ENCODE measurements at places on chromosomes 7 and 10.

DNA sequence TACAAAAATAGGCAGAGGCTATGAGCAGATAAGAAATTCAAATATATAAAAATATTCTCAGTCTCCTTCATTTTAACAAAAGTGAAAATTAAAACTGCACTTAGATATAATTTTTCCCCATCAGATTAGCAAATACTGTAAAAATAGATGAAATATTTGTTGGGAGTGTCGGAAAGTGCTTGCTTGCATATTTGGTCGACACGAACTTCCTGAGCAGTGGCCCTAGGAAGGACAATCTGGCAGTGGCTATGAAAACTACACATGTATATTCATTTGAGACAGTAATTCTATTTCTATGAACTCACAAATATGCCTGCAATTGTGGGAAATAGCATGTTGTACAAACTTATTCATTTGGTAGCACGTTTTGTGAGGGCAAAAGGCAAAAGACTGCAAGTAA, 81.4 kb downstream of the GOLGA7B start:
- no peak for DNase-seq

DNA sequence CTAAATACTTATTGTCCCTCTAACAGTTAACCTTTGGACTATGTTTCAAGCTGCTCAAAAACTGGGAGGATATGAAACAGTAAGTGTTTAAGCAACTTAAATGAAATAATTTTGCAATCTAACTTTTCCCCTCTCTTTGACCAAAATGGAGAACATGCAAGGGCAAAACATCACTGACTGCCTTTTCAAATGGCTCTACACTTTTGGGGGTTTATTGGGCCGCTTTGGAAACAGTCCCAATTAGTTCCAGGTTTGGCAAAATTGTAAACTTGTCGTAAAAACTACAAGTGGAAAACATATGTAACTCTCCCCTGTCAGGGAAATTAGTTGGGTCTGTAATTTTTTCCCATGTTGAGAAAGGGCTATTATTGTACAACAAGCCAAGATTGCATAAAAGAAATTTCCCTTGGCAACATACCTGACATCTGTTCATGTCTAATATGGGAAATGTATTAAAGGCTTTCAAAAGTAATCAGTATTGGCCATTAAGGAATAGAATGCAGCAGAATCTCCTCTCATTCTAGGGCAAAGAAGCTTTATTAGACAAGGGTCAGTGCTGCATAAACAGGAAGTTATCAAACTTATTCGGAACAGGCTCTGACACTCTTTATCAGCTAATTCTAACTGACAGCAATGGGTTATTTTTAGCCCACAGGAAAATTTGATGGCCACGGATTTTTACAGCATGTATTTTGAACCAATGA, 157.9 kb downstream of the ARID5B start:
- no peak for DNase-seq

- peak; percentile 91 for DNase-seq
These were observed at the start of gene ZNF680 for GRCh38 chr7:64562626-64563278. Gene ZNF680, minus strand, starts transcription at chr7:64563071. Its CDS starts 117 bp downstream, at chr7:64562954.

GRCh38 chr7:133300088-133300487, 47.2 kb downstream of the EXOC4 start:
- no peak for DNase-seq

GRCh38 chr10:14875941-14876340, 2.7 kb upstream of the SUV39H2 start:
- DNase-seq, result no peak

DNA sequence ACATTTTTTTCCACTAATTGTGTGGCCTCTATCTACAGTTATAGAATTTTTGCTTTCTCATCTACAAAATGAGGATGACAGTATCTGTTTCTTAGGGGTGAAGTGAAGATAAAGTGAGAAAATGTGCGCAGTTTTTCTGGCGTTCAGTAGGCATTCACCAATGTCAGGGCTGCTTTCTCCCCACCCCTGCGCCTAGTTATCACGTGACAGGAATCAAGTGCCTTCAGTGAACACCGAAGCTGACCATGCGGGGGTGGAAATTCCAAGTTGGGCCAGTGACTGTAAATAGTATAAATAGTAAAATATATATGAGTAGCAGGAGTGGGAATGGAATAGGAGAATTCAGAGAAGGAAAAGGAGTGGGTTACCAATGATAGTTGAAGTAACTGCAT, 77.4 kb downstream of the TAF3 start:
- no peak for DNase-seq

DNA sequence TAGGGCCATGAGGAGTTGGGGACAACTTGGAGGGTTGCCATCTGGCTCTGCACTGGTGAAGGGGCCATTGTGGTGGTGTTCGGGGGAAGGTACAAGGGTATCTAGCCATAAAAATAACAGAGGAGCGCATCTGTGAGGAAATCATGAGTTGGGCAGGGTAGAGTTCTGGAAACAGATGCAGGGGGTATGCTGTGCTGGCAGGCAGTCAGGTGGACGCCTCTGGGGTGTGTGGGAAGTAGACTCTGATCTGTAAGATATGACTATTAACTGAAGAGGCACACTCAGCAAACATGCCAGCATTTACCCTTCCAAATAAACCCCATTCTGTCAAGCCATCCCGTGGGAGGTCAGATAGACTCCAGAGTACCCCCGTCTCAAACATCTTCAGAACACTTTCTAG, 79.8 kb downstream of the CLEC2L start:
- DNase-seq, result no peak

DNA sequence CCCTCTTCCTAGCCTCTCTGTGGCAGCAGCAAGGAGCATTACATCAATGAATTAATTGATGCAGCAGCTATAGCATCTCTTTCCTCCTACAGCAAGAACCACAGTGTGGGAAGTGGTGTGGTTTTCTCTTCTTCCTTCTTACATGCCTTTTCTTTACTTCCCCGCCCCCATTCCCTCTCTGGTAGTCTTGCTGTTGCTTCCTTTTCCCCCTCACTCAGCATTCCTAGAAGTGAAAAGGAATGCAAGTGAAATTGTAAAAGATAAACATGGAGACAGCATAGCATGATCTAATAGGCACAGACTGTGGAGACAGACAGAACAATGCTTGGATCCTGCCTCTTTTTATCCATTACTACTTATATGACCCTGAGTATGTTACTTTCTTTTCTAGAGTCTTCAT, 370.5 kb upstream of the BMPER start:
- DNase-seq, result no peak

GRCh38 chr10:84825330-84825729, 496.9 kb downstream of the CCSER2 start:
- no peak for DNase-seq

- DNase-seq, result no peak
These were observed 15.7 kb downstream of the TMEM106B start for GRCh38 chr7:12226756-12227155.

DNA sequence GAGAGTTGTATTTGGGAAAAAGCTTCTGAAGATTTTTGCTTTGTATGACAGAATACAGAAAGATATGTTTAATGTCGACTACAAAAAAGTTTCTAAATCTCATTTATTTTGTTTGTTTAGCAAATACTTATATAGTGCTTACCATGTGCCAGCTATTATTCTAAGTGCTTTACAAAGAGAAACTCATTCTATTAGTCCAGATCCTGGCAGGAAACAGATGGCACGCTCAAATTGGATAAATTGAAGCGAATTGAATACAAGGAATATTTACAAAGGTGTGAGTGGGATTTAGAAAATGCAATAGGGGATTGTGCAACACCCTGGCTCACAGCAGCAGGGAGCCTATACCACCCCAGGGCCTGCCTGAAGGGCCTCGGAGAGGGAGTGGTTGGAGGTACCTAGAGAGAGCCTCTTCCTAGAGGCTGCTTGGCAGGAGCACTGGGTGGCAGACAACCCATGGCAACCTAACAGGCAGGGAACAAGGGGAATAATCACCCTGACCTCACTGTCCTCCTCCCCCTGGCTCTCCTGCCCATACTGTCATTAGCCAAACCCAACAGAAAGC, 27.6 kb upstream of the FAM204A start:
- peak; percentile 89 for DNase-seq

DNA sequence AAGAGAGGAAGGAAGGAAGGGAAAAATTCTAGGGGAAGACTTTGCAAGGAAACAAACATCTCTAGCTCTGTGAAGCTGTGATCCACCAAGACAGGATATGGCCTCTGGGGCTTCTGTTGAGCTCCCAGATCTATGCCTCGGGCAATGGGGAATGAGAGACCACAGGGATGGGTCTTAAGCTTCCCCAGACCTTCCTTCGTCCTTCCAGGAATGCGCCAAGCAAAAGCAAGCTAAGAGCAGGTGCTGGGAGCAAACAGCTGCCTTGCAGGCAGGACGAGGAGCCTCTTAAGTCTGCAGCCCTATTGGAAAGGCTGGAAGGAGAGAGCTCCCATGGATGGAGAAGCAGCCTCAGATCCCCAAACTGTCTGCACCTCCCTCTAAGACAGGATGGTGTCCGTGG, 21.9 kb upstream of the ELN start:
- no peak for DNase-seq

GRCh38 chr7:134246761-134247160, 70.0 kb downstream of the SLC35B4 start:
- DNase-seq, result no peak

GRCh38 chr7:2698581-2699288, 10.7 kb downstream of the AMZ1 start:
- no peak for DNase-seq

DNA sequence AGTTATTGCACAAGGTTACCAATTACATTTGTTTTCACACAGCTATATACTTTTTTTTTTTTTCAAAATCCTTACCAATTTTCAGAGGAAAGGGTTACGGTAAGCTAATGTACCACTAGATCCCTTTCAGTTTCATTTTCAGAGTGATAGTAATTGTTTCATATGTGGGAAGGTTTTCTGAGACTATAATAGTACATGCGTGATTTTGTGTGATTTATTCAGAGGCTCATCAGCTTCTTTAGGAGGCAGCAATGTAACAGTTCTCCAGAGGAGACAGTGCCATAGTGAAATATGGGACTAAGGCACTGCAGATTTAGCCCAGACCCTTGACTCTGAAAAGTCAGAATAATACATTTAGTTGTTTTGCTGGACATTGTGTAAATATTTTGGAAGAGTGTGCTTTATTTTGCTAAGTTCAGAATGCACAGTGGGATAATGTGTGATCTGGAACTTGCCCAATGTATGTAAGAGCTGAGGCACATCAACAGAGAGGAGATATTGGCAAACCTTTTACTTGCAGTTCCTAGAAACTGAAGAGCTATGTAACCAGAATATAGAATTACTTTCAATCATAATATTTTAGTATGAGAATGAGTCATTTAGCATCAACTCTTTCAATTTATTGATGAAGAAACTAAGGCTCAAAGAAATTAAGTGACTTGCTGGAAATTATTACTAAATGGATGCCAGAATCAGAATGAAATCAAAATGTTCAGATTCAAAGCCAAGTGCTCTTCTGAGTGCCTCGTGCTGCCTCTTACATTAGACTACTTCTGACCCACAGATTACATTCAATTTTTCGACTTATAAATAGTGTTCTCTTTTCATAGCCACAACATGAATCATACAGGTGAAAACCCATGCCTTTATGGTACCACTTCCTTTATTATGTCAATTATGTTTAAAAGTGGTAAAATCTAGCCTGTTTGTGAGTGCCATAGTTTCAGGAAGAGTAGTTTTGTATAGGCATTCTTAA, 207.7 kb upstream of the TEX47 start:
- no peak for DNase-seq

GRCh38 chr10:91779011-91779605, 19.1 kb upstream of the TNKS2 start:
- DNase-seq, result no peak

- DNase-seq, result no peak
These were observed 104.6 kb downstream of the MBL2 start for GRCh38 chr10:52668024-52668423.

GRCh38 chr10:9362721-9363120, 1308.2 kb downstream of the GATA3 start:
- no peak for DNase-seq

- DNase-seq, result no peak
These were observed 86.5 kb upstream of the KDM7A start for GRCh38 chr7:140263277-140263676.

- DNase-seq, result no peak
These were observed 25.6 kb downstream of the PLAC9 start for GRCh38 chr10:80158126-80158525.

GRCh38 chr10:79418886-79419595, 26.4 kb downstream of the ZCCHC24 start:
- no peak for DNase-seq

GRCh38 chr10:132478341-132479023, 59.1 kb upstream of the INPP5A start:
- DNase-seq, result no peak

DNA sequence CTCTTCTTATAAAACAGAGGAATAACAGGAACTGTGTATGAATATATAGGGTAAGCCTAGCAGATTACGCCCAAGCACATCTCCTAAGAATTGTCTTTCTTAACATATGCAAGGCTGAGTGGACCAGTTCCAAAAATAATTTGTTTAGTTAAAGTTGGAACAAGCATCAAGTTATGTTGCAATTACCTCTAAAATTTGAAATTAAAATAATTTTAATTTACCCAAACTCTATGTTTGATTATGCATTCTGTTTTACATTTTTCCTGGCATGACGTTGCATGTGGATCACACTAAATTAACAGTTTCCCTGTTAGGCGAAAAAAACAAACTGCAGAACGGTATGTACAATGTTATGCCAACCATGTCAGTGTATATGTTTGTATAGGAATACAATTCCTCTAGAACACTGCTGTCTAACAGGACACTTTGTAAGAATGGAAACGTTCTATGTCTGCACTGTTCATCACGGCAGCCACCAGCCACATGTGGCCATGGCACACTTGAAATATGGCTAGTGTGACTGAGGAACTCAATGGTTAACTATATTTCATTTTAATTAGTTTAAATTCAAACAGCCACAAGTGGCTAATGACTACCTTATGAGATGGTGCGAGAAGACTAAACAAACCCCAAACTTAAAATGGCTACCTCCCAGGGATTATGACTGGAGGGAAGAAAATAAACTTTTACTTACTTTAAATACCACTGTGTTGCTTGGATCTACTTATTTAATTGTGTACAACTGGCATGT, 281.1 kb upstream of the KLF14 start:
- no peak for DNase-seq

GRCh38 chr7:155375337-155376277, 77.9 kb downstream of the INSIG1 start:
- DNase-seq, result no peak

GRCh38 chr10:102677331-102678067, 33.2 kb downstream of the TRIM8 start:
- no peak for DNase-seq

GRCh38 chr7:151242159-151243044, 6.1 kb downstream of the SMARCD3 start:
- DNase-seq, result no peak

Measured in NCI-H748 treated with DMSO at 0.1 percent for 48 hours (cell line).